COLO829 (cell line): ENCODE measurements at places on chromosomes 11 and 22.

DNA sequence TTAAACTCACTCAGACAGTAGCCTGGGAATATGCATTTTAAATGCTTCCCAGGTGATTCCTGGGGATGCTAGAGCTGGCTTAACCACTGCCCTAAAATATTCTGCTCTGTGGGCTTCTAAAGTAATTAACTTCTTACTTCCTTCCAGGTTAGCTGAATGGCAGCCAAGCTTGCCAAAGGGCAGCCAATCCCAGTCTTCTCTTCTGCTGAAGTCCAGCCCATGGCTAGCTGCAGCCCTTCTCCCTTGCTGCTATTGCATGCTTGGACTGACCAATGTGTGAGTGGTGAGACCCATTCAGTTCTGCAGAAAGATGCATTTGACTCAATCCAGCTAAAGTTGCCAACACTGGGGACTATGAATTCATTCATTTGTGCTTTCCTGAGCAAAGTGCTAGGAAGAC lies 411.9 kb downstream of the SOX6 start:
- DNase-seq: no peak

GRCh38 chr22:34934261-34934660 lies 131.7 kb upstream of the ISX start:
- no peak for DNase-seq

DNA sequence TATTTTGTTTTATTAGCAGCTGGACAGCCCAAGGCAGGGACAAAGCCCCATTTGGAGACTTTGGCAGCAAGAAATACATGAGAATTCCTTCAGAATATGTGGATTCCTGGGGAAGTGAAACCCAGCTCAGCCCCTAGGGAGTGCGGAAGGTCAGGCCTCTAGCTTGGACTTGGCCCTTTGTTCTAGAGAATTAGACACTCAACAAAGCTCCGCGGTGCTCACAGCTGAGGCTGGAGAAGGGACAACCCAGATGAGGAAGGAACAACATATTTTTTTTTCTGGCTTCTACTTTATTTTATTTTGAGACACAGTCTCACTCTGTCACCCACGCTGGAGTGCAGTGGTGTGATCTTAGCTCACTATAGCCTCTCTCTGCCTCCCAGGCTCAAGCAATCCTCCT lies 44.7 kb upstream of the SEPTIN5 start:
- DNase-seq: no peak

DNA sequence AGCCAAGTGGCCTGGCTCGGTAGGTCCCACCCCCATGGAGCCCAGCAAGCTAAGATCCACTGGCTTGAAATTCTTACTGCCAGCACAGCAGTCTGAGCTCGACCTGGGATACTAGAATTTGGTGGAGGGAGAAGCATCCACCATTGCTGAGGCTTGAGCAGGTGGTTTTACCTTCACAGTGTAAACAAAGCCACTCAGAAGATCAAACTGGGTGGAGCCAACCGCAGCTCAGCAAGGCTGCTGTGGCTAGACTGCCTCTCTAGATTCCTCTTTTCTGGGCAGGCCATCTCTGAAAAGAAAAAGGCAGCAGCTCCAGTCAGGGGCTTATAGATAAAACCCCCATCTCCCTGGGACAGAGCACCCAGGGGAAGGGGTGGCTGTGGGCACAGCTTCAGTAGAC lies 22.3 kb upstream of the OR5B21 start:
- DNase-seq: no peak

DNA sequence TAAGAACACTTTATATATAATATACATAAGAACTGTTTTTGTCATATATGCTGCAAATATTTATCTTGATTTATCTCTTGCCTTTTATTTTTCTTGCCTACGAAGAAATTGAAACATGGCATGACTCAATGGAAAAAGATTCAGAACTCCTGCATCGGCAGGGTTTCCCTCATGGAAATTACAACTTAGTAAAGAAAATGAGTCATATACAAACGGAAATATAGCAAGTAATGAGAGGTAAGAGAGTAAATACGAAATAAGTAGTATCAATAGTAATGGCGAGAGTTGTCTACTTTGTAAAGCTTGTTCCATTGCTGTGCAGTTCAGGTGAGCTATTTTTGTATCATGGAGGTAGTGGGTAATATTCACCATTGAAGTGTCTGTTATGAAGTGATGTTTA lies 350.4 kb downstream of the DDX10 start:
- DNase-seq: no peak
